Suprapubic skin (tissue), 4 donors: ENCODE measurements at places on chromosomes 5 and 9.

DNA sequence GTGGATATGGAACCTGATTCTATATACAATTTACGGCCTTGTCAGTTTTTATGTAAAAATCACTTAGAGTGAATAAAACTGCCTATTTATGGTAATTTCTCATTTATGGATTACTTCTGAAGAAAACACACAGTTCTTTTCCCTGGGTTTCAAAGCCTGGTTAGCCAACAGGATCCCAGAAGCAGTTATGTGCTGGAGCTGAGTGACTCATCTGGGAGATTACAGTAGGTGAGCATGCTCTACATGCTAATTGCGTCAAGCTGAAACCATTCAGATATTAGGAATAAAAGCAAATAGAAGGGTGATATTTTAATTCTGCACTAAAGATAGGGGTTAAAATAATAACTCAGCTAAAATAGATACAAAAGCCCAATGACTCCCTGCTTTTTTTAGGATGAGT lies 47.8 kb downstream of the PDE4D start:
- DNase-seq: no peak

GRCh38 chr5:158700231-158701006 lies 399.3 kb downstream of the EBF1 start:
- no peak for DNase-seq

- no peak for DNase-seq
Observed at GRCh38 chr5:93461756-93462155, 119.3 kb downstream of the NR2F1-AS1 start.

DNA sequence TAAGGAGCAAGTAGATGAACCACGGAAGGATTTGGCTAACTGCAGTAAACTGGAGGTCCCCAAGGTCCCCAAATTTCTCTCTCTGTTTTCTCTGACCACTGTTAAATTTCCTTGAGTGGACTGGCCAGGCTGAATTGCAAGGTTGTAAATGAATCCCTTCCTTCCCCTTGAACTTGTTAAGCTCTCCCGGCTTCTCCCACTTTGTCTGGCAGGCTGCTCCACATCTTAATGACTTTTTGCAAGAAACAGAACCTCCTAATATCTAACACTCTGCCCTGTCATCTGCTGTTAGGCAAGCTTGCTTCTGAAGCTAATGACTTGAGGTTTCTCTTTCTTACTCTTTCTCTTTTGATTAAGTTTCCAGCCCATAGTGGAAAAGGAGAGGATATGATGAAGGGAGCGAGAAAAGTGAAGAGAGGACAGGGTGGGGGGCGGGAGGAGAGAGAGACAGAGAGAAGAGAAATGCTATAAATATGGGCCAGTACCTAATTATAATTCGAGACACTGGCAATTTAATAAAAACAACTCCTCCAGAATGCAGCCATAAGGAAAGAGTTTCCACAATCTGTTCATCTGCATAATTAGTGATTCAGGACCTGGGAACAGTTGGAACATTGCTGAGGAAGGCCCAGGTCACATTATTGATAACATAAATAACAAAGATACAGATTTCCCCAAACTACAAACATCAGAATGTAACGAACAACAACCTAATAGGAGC lies 437.3 kb upstream of the MPDZ start:
- DNase-seq: no peak

DNA sequence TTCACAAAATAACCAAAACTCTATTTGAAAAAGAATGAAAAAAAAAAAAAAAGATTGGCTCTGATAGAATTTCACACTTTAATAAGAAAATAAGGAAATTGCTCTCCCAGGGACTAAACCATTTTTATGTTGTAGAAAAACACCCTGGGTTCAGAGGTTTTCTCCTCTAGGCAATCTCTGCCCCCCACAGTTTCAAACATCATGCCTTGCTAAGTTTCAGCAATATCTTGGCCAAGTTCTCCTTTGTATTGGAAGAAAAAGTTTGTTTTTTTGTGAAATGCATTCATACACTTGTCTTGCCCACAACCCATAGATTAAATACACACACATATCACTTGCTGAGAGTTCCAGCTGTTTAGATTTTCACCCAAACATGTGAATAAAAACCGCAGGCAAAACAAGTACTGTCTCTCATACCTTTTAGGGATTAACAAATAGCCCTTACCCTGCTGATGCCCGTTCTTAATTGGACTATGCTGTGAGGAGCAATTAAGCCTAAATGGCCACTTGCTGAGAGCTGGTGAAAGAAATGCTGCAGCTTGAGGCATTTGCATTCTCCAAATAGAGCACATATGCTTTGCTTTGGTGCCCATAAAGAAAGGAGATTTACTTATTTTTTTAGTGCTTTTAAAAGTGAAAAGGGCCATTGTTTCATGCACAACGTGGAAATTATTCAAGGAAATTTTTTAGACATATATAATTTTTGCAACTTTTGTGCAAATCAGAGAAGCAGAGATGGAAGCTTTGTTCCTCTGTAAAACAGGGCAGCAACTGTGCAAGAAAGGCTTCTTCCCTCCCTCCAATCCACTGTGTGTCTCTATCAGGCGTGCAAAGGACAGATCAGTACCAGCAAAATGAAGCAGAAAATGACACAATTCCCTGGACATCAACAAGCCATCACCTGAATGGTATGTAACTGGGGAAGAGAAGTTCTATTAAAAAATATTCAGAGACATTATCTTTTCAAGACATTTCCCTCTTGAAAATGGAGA lies 262.4 kb upstream of the KIF2A start:
- DNase-seq: no peak
